ENCODE measurements at places on chromosomes 16 and 17.
A peak's percentile ranks its signal among the peaks of the same experiment; 100 is the strongest.

GRCh38 chr16:561957-562938, 2.1 kb downstream of the PRR35 start:
- DNase-seq = no peak

- no peak for DNase-seq
These were observed 538 bp upstream of the CCNF start for GRCh38 chr16:2428784-2429033.

GRCh38 chr16:81641395-81642106, 137.5 kb upstream of the PLCG2 start:
- DNase-seq = no peak

GRCh38 chr17:10305398-10305797, 67.4 kb downstream of the MYH13 start:
- no peak for DNase-seq

DNA sequence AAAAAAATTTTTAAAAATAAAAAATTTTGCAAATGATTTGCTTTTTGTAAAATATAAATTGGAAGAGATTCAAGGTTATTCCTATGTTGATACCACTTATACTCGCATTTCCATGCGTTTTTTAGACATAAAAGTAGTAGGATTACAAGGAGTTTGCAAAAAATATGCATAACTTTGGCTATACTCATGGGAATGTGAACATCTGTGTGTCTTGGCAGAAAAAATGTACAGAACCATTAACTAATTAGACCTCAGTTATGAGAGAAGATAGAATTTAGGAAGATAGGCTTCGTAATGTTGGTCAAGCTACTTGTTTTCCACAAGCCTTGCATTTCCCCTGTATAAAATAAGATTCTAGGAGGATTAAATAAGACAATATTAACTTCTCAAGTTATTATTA, 61.1 kb upstream of the VPS4A start:
- no peak for DNase-seq

DNA sequence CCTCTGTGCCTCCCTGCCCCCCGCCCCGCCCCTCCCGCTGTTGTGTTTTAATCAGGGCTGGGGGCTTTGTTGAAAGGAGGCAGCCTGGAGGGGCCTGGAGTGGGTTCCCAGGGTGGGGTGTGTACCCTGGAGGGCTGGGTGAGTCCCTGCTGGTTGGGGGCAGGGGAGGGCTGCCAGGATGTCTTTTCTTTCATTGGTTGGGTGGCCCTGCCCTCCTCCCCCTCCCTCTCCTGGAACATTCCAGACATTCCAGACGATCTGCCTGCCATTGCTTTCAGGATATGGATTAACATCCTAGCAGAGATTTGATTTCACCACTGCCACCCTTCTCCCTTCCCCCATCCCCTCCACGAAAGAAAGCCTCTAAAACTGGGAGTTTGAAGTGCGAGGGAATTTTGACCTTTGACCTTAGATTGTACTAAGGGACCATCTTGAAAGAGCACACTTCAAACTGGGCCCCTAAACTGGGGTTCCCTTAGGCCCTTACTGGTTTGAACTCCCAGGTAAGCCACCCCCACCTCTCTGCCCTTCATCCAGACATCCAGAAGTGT, 25.3 kb downstream of the IGF2BP1 start:
- DNase-seq = no peak

DNA sequence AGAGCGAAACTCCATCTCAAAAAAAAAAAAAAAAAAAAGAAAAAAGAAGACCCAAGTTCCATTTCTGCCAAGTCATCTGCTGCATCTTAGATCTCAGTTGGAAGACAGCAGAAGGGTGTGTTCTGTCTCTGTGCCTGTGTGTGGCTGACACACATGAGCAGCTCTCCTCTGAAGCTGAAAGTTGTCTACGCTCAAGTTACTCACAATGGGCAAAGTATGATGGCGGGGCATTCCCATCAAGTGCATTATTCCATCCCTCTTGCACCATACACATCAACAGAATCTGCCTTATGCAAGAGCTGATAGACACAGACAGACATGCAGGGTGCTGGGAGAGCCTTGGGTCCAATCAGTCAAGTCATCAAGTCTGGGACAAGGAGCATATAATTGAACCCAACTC, 402.2 kb downstream of the XYLT1 start:
- no peak for DNase-seq

DNA sequence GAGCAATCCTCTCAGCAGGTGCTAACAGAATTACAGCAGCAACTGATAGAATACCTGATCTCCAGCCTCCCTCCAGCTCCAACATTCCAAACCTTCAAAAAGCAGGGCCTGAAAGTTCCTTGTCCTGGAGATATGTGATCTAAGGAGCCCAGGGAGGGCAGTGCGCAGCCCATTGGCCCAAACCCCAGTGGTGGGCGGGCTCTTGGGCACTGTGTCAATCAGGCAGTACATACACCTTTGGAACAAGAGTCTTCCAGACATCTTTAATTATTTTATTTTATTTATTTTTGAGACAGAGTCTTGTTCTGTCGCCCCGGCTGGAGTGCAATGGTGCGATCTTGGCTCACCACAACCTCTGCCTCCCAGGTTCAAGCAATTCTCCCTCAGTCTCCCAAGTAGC, 24.2 kb downstream of the SLC12A3 start:
- DNase-seq = no peak

GRCh38 chr17:68584581-68585303, 16.4 kb downstream of the FAM20A start:
- no peak for DNase-seq

DNA sequence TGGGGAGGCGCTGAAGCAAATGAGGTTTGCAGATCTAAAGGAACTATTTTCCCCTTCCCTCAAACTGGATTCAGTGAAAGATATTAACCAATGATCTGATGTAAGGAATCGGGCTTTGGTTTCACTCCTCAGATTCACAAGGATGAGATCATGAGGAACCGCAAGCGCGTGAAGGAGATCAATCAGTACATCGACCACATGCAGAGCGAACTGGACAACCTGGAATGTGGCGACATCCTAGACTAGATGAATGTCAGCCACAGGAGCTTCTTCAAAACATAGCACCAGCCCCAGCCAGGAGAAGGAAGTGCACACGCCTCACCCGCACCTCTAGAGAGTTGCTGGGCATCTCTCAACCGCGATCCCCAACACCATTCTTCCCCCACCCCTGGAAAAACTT, 22.5 kb downstream of the ATPAF2 start:
- no peak for DNase-seq

DNA sequence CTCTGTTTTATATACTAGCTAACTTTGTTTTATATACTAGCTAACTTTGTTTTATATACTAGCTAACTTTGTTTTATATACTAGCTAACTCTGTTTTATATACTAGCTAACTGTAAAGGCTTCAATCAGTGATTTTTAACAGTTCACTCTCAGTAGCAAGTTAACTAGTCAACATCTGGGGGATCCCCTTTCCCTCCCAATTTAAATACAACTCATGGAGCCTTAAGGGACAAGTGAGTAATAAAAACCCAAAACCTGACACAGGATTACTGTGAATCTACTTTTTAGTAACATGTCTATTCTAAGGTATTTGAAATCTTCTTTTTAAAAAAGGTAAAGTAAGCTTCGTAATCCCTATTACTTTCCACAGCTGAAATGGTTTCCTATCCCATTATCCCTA, 32.2 kb downstream of the FAM222B start:
- no peak for DNase-seq

DNA sequence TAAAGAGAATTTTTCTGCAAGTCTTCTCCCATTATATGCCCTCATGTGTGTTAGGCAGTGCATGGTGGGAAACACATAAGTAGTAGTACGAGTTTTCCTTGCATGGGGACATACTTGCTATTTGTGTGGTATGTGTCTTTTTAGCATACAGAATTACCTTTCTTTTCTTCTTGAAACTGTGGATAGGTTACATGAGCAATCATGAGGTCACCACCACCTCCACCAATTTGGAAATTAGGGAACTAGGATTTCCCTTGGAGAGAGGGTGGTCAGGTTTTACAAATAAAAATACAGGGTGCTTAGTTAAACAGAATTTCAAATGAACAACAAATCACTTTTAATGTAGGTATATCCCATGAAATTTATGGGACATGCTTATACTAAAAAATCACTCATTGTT, 16.3 kb upstream of the AMZ2 start:
- DNase-seq = no peak

- no peak for DNase-seq
These were observed 492.2 kb downstream of the KCNJ2 start for GRCh38 chr17:70661342-70662222.

GRCh38 chr17:42893359-42893758, 7.2 kb upstream of the G6PC1 start:
- no peak for DNase-seq

DNA sequence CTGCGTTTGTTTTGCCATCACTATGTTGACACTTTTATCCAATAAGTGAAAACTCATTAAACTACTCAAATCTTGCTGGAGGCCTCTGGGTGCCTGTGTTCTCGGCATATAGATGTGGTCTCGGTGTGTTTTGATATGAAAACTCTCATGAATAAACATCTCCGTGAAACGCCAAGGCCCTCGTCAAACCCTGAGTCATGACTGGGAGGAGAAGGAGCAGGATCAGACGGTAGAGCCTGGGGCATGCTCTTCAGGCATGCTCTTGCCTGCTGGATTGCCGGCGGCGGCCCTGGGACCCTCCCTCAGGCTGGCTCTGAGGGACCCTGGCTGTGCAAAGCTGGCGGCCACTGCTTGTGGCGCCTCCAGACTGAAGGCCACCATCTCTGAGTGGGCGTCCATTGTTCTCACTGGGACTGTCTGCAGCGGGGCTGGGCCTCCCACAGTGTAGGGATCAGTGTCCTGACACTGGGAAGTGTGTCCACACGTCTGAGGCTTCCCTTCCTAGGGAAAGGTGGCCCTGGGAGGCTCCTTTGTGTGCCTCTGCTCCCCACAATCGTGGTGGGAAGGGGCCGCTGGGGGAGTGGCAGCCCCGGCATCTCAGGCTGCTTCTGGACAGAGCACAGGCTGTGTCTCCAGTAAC, 1.7 kb upstream of the NPB start:
- DNase-seq = no peak

DNA sequence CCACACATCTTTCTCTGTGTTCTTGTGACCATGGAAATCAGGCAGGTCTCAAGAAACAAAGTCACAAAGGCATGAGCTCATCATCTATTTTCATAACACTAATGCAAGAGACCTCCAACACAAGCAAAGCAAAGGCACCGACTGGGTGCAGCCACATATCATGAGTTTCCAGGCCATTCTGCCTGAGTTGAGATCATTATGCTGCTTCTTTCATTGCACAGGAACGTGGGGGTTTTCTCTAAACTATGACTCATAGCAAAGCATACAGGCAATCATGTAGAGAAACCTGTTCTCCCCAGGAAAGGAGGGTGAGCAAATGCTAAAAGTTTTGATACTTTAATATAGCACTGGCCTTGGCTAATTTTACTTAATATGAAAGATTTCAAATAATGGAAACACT, 60.7 kb downstream of the GRIN2A start:
- no peak for DNase-seq

DNA sequence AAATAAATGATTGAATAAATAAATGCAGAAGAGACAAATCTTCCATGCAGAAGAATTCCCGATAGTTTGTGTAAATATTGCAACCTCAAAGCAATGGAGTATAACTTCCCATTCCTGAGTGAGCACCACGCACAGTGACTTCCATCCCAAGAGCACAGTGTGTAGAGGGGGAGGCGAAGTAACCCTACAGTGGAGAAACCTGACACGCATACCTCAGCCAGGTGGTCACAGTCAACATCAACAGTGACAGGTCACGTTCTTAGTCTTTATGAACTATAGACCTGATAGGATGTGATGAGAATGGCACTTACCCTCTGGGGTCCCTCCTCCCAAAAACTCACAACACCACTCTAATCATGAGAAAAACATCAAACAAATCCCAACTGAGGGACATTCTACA, 111.6 kb downstream of the DYNLRB2 start:
- DNase-seq = no peak

- no peak for DNase-seq
These were observed 816 bp downstream of the HSBP1 start for GRCh38 chr16:83808573-83809014.

- peak; percentile 52 for DNase-seq
These were observed 68.2 kb downstream of the MYO18A start for GRCh38 chr17:29111816-29112499.

- no peak for DNase-seq
These were observed 52.3 kb downstream of the RPTOR start for GRCh38 chr17:80596760-80597608.

- peak; percentile 74 for DNase-seq
These were observed 59.8 kb upstream of the ARL4D start for GRCh38 chr17:43338886-43339516.

DNA sequence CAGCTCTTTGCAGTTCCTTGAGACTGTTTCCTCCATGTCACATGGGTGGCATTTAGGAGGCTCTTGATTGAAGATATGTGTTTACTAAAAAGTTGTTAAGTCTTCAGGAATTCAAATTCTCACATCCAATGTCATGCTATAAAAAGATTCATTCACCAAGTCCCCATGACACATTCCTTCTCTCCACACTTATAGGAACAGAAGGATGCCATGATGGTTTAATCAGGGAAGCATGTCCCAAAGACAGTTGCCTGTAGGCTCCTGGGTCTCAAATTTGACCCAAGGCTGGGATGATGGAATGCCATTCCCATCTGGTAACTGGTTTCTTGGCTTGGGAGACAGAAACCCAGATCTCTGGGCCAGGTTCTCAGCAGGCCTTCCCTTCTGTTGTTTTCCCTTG, 140.6 kb upstream of the SOX9 start:
- no peak for DNase-seq

GRCh38 chr16:87392821-87393679, 914 bp downstream of the MAP1LC3B start:
- peak; percentile 33 for DNase-seq

GRCh38 chr16:50227120-50227519, 39.2 kb upstream of the ADCY7 start:
- DNase-seq = no peak

- no peak for DNase-seq
These were observed 22.3 kb downstream of the BAIAP2 start for GRCh38 chr17:81057079-81057730.

- no peak for DNase-seq
These were observed 7.8 kb downstream of the CRHR1 start for GRCh38 chr17:45791935-45792334.
